ENCODE measurements at places on chromosomes 7 and 10.
A peak's percentile ranks its signal among the peaks of the same experiment; 100 is the strongest.

DNA sequence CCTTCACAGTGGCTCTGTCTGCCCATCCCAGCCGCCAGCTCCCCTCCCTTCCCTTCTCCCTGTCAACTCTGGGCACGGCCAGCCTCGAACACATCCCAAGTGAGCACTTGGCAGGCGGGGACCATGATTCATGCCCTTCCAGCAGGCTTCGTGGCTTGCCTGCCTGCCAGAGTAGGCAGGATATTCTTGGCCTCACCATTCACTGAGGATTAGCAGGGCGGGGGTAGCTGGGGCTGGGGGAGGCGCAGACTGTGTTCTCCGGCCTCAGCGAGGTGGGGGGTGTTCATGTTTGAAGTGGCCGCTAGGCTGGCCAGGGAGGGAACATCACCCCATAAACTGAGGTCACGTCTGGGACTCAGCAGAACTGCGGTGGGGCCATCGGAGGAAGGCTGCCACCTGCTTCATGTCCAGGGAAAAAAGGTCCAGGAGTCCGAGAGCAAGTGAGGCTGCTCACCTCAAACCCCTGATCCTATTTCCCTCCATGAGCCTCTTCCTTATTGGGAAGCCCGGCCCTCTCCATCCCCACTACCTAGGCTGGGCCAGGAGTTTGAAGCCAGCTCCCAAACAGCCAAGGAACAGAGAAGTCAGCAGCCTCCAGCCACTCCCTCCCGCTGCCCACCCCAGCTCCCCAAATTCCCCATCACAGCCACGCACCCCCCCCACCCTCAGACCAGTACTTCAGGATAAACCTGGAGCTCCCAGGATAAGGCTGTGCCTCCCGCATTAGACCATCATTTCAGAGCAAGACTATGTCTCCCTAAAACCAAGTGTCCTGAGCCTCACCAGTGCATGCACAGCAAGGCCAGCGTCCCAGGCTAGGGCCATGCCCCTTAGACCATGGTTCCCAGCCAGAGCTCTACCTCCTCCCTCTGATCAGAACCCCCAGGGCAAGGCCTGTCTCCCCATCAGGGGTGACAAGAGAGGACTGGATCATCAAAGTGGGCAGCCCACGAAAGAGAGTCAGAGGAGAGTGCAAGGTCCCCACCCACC lies 42.8 kb upstream of the RABGEF1 start:
- peak; percentile 83 for DNase-seq
- no peak overlapping the region for H3K4me3 ChIP-seq
- H3K36me3 ChIP-seq, result peaks cover 2% of the 10 kb centered on the region

- H3K27me3 ChIP-seq, result no peaks in the 10 kb centered on the region
- no peaks in the 10 kb centered on the region for H3K36me3 ChIP-seq
- H3K4me3 ChIP-seq, result no peak overlapping the region
- no peaks in the 10 kb centered on the region for H3K4me1 ChIP-seq
- no peak overlapping the region for H3K27ac ChIP-seq
Measured at GRCh38 chr7:124457841-124458240, 307.8 kb downstream of the GPR37 start.

- no peaks in the 10 kb centered on the region for H3K4me1 ChIP-seq
- no peaks in the 10 kb centered on the region for H3K27me3 ChIP-seq
- H3K36me3 ChIP-seq, result peaks cover 14% of the 10 kb centered on the region
- H3K4me3 ChIP-seq, result no peak overlapping the region
Measured at GRCh38 chr7:105623906-105624305, 42.6 kb upstream of the EFCAB10 start.

DNA sequence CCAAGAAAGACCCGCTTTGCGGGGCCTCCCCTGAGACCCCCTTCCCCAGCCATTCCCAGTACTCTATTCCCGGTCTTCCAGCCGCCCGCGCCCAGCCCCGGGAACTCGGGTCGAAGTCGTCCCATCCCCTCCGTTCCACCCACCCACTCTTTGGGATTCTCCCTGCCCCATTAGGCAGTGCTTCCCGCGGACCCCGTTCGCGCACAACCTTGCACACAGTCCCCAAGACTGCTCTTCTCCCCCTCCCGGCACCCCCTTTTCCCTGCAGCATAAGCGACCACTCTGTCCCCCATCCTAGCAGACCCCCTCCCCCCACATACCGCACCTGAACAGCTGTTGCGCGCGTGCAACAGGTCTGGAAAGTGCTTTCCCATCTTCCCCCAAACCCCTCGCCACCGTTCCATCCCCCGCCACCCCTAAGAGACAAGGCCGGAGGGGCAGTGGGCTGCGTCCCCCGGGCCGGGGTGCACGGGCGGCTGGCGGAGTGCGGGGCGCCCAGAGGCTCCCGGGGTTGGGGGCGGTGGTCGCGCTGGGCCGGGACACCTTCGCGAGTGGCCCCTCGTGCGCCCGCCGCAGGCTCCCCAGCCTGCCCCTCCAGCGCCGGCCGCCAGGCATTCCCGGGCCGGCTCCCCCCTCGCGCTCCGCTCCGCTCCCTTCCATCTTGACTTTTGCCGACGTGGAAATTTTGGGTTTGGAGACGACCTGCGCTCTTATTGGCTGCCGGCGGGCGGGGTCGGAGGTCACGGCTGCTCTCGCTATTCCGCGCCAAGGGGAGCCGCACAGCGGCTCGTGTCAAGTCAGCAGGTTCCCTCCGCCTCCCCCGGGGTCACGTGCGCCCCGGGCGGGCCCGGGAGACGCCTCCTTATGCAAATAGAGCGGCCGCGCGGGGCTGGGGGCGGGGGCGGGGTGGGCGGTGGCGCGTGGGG lies 201.2 kb upstream of the NFE2L3 start:
- peak overlapping the region; percentile 89 for H3K4me3 ChIP-seq
- no peak overlapping the region for H3K27ac ChIP-seq
- peaks cover 7% of the 10 kb centered on the region for H3K4me1 ChIP-seq
- no peaks in the 10 kb centered on the region for H3K27me3 ChIP-seq

GRCh38 chr7:145252031-145252430 lies 416.2 kb upstream of the TPK1 start:
- no peak for DNase-seq
- H3K27ac ChIP-seq, result no peak overlapping the region
- H3K36me3 ChIP-seq, result no peaks in the 10 kb centered on the region
- no peak overlapping the region for H3K4me3 ChIP-seq
- no peaks in the 10 kb centered on the region for H3K4me1 ChIP-seq

DNA sequence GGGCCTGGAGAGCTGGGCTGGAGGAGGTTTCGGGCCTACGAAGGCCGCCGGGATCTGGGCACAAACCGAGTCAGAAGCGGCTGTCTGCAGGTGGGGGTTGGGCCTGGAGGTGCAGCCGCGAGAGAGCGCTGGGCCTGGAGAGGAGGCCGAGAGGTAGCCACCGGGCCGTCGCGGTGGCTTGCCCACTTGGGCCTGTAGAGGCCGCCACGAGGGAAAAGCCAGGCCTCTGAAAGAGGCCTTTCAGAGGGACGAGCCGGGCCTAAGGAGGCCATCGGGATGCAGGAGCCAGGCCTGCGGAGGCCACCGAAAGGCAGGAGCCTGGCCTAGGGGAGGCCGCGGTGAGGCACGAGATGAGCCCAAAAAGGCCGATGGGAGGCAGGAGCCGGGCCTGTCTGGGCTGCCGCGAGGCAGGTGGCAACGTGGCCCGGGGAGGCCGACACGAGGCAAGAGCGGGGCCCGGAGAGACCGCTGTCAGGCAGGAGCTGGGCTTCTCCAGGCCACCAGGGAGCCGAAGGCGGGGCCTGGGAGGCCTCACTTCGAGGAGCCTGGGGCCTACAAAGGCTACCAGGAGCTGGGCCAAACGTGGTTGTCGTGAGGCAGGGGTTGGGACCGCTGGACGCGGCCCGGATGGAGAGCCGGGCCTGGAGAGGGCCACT lies 25.6 kb downstream of the MDH2 start:
- no peak for DNase-seq
- no peak overlapping the region for H3K4me3 ChIP-seq
- H3K36me3 ChIP-seq, result no peaks in the 10 kb centered on the region
- H3K4me1 ChIP-seq, result no peaks in the 10 kb centered on the region
- H3K27ac ChIP-seq, result no peak overlapping the region

GRCh38 chr10:3853016-3853415 lies 68.0 kb upstream of the KLF6 start:
- H3K36me3 ChIP-seq, result no peaks in the 10 kb centered on the region
- no peak for DNase-seq
- no peak overlapping the region for H3K4me3 ChIP-seq
- no peaks in the 10 kb centered on the region for H3K27me3 ChIP-seq
- peak overlapping the region; percentile 87 for H3K27ac ChIP-seq

- H3K36me3 ChIP-seq, result no peaks in the 10 kb centered on the region
- no peaks in the 10 kb centered on the region for H3K27me3 ChIP-seq
- peak; percentile 66 for DNase-seq
- H3K4me3 ChIP-seq, result no peak overlapping the region
Measured at GRCh38 chr7:75819711-75820110, 6.1 kb upstream of the CCL24 start.

GRCh38 chr7:139494835-139495579 lies 11.5 kb upstream of the KLRG2 start:
- no peaks in the 10 kb centered on the region for H3K36me3 ChIP-seq
- DNase-seq, result no peak
- H3K4me1 ChIP-seq, result peaks cover 4% of the 10 kb centered on the region
- H3K27me3 ChIP-seq, result no peaks in the 10 kb centered on the region
- H3K4me3 ChIP-seq, result no peak overlapping the region
- H3K27ac ChIP-seq, result no peak overlapping the region

DNA sequence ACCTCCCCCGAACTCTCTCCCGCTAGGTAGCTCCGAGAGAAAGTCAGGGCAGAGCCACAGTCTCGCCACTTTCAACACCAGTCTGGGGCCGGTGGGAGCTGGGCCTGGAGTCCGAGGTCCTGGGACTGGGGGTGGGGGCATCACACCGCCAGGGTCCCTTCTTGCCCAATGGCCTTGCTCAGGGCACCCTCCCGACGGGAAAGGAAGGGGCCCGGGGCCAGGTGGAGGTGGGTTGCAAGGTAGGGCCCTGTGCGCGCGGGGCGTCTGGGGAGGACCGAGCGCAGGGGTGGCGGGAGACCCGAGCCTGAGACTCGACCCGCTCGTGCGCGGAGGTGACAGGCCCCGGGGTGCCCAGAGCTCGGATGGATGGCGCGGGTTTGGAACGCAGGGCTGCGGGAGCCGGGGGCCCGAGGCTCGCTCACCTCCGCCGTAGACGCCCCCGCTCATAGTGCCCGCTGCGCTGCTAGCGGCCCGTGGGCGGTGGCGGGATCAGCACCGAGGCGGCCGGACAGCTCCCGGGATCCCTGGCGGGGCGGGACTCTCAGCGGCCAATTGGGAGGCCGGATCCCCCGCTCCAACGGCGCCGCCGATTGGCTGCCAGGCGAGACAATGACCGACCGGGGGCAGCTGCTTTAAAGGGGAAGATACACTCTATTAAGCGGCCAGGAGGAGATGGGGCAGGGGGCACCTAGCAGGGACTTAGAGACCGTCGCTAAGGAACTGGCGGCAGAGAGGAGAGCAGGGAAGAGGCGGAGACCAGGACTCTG lies at the start of gene ACTL6B:
Gene ACTL6B (minus strand): TSS at position 541 of the 767 bp plus-strand sequence. CDS start 94 bp downstream, at position 447.
- peaks cover 15% of the 10 kb centered on the region for H3K27me3 ChIP-seq
- H3K27ac ChIP-seq, result no peak within 1 kb of the TSS
- H3K36me3 ChIP-seq, result no peaks in the 10 kb centered on the region
- no peak within 1 kb of the TSS for H3K4me3 ChIP-seq
- DNase-seq, result no peak

DNA sequence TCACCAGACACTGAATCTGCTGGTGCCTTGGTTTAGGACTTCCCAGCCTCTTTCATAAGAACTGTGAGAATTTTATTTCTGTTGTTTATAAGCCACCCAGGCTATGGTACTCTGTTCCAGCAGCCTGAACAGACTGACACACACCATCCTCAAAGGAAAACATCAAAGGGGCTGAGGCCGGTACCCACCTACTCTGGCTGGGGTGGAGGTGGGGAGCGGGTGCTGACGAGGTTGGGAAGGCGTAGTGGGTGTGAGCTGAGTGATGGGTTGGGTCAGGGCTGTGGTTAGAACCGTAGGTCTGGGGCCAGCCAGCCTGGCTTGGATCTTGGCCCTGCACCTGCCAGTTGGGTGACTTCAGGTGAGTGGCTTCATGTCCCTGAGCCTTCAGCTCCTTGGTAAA lies 136.3 kb downstream of the SH3PXD2A start:
- H3K4me1 ChIP-seq, result no peaks in the 10 kb centered on the region
- DNase-seq, result no peak
- H3K4me3 ChIP-seq, result no peak overlapping the region
- no peak overlapping the region for H3K27ac ChIP-seq

DNA sequence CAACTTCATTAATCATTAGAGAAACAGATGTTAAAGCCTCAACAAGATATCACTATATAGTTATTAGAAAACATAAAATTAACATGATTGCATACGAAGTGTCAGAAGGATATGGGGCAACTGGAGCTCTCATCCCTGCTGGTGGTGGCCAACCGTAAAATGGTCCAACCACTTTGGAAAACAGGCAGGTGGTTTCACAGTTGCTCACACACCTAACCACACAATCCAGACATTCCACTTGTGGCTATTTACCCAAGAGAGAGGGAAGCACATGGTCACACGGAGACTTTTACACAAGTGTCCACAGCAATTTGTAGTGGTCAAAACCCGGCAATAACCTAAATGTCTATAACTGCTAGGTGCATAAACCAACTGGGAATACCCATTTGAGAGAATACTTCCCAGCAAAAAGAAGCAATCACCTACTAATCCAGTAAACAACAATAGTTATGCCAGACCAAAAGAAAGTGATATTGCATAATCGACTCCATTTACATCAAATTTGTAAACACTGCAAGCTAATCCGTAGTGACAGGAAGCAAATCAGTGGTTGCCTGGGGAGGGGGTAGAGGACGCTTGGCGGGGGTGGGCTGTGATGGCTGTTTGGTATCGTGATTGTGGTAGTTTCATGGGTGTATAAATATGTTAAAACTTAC lies 91.8 kb downstream of the LARP4B start:
- peaks cover 68% of the 10 kb centered on the region for H3K36me3 ChIP-seq
- DNase-seq, result no peak
- no peak overlapping the region for H3K27ac ChIP-seq
- no peaks in the 10 kb centered on the region for H3K4me1 ChIP-seq
- no peak overlapping the region for H3K4me3 ChIP-seq
- H3K27me3 ChIP-seq, result no peaks in the 10 kb centered on the region

DNA sequence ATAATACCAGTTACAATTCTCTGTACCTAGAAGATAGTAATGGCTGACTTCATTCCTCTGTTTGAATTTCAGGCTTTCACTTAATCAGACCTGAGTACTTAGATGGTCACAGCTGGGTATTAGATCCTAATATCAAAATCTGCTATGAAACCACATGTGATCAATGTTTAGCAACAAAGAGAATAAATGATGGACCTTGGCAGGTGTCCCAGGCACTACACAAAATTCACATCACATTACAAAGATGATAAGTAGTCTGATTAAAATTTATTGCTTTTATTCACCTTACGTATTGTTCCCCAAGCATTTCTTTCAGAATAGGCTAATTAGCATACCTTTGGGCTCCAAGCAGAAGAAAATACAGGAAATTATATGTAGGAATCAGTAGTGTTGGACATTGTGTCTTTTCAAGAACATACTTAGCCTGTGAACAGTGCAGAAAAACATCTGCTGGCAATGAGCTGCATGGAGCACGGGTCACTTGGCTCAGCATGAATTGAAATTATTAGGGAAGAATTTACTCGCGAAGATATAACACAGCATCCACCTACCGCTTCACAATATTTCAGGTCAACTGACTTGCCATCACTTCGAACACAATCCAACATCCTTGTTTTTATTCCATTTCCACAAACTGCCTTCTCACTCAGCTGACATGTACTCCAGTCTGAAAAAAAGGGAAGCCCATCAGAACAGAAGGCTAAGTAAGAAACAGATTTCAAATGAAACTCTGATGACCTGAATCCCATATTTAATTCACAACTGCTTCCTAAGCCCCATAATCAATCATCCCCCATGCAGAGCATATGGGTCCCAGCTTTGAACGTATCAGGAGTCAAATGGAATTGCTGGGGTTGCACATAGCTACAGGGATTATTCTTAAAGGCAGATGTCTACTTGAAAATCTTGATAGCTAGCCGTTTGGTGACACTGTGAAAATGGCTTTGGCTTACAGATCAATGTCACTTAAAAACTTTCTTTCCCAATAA lies 421.0 kb downstream of the THSD7A start:
- no peaks in the 10 kb centered on the region for H3K27me3 ChIP-seq
- no peaks in the 10 kb centered on the region for H3K36me3 ChIP-seq
- no peak for DNase-seq

All from ascending aorta (tissue), 2 donors.